Foreskin fibroblast (primary cell): ENCODE measurements at places on chromosomes 2 and 18.

DNA sequence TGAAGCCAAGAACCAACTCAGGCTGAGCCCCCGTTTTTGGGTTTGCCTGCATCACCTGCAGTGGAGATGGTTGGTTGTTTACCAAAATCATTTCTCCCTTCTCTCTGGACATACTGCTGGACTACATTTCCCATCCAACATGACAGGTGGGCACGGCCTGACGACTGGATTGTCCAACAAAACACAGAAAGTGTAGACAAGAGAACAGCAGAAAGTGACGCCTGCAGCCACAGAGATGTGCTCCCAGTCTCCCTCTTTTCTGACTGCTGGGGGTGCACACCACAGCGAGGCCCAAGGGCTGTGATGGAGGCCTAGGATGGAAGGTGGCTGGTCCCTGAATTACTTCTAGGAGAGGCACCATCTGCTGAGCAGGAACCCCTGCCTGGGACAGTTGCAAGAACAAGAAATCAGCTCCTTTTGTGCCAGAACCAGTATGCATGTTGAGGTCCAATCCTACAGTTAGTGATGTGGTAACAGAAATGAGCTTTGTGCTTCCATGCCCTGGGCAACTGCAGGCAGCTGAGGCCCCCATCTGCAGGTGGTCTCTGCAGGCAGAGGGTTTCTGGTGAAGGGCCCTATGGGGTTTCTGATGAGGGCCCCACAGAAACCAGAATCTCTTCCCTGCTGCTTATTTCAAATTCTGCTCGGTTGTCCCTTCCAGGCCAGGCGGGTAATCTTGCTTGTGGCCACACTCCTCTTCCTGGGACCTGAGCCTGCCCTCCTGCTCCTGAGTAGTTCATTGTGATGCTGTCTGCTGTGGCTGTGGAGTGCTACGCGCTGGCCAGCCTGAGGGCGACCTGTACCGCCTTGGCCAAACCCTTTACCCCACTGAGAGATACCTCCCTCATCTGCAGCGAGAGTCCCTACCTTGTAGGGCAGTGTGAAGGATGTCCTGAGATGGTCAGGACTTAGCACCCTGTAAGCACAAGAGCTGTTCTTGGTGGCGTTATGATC, 168.3 kb downstream of the ASB1 start:
- DNase-seq: no peak

DNA sequence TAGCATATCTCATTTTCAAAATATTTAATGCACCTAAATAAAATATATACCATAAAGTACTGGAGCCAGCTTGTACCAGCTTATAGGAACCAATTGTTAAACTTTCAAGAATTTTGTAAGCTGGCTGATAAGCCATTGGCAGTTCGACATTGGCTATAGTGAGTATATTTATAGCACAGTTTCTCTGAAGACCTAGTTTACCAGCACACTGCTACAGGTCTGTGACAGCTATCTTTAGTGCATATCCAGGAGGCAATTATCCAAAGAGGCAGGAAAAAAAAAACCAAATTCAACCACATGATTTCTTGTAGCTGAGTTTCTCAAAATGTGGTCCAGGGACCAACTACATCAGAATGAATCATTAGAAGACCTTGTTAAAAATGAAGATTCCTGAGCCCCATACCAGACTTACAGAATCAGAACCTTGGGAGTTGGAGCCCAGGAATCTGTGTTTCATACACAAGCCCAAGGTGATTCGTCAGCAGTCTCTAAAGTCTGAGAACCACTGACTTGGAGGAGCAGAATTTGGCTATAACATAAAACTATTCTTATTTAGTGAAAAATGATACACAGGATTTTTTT, 279.0 kb upstream of the NRP2 start:
- peak; percentile 39 for DNase-seq

DNA sequence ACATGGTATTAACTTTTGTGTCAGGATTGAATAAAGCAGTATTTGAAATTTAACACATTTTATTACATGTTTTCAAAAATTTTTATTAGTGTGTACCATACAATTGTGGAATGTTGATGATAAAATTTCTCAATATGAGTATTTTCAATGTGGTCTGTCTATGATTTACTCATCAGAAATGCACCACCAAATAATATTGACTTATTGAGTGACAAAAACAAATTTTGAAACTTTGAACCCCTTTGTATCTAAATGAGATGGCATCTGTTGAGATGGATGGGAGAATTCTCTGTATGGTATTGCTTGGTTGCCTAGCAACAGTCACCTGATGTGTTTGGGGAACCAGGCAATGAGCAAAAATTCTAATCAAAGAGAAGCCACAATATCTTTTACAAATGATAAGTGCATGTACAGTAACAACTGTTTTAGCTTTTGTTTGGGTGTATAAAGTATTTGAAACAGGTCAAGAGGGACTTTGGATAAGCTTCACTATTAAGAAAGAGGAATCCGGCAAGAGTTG, 400.1 kb downstream of the CCDC85A start:
- no peak for DNase-seq

DNA sequence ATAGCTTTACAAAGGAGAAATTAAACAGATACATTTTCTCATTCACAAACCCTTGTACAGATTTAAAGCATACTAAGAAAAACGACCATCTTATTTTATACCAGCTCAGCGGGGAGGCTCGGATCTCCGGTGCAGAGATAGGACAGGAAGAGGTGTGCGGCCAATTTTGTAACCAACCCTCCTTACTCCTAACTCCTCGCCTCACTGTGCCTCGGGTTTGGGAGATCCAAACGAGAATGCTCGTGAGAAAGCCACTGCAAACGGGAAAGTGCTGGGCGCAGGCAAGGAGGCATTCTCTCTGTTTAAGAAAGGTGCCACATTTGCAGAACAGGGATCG, 1.2 kb downstream of the KDSR start:
- DNase-seq: peak; percentile 31

GRCh38 chr2:3108105-3108504, 269.5 kb downstream of the EIPR1 start:
- DNase-seq: no peak

DNA sequence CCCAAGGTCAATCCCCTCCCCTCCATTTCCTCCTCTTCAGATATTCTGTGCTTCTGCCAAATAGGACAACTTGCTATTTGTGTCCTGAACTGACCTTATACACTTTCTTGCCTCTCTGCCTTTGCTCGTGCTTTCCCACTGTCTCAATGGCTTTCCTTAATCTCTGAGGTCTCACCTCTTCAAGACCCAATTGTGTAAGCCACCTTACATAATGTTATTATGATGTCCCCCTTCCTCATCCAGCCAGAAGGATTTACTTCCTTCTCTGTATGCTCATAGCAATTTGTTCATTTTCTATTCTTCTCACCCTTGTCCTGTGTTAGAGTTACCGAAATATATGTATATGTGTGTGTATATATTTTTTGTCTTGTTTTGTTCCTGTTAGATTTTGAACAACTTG, 26.9 kb upstream of the DARS1 start:
- DNase-seq: no peak

GRCh38 chr2:8320311-8321066, 361.4 kb upstream of the ID2 start:
- no peak for DNase-seq

DNA sequence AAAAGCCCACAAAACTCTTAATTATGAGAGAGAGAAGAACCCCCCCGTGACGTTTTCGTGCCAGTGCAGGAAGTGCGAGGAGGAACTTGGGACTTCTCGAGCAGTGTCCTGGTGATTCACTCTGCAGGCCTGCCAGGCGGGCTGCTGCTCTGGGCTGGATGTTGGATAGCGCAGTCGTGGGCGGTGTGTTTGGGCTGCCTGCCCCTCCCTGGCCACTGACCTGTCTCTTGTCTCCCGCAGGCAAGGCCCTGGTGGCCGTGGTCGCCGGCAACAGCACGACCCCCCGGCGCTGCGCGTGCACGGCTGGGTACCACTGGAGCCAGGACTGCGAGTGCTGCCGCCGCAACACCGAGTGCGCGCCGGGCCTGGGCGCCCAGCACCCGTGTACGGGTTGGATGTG, 29.0 kb downstream of the TNFRSF11A start:
- DNase-seq: no peak

GRCh38 chr18:50523165-50523564, 36.7 kb upstream of the MAPK4 start:
- no peak for DNase-seq

GRCh38 chr2:10137053-10137843, 14.7 kb downstream of the RRM2 start:
- no peak for DNase-seq

GRCh38 chr2:235898766-235899165, 269.4 kb downstream of the GBX2 start:
- DNase-seq: no peak

GRCh38 chr18:79523206-79523735, 127.5 kb downstream of the NFATC1 start:
- DNase-seq: no peak

DNA sequence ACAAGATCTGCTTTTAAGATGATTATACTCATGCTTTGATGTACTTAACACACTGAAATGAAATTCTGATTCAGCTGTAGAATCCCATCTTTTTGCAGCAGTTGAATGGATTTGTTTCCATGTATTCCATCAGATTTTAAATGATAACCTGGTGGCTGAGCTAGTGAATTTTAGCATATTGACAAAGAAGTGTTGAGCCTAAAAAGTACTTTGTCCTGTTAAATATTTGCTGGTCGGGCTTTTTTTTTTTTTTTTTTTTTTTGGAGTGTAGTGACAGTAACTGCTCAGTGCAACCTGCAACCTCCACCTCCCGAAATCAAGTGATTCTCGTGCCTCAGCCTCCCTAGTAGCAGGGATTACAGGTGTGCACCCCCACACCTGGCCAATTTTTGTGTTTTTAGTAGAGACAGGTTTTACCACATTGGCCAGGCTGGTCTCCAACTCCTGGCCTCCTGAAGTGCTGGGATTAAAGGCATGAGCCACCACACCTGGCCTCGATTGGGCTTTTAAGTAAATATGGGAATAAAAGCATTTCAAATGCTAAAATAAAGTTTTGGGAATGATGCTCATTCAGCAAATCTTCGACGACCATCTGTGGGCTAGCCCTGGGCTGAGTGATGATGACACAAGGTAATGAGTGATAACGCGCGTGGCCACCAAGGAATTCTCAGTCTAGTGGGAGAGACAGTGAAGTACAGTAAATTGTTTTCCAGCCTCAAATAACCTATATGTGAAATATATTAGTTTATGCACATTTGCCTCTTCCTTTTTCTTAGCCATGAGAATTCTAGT, 2.2 kb downstream of the ELP2 start:
- DNase-seq: no peak

GRCh38 chr2:144102386-144102785, 417.5 kb downstream of the ZEB2 start:
- DNase-seq: no peak

- no peak for DNase-seq
Measured at GRCh38 chr18:33923980-33924379, 300.7 kb downstream of the NOL4 start.

GRCh38 chr2:176534798-176535466, 265.7 kb downstream of the MTX2 start:
- peak; percentile 77 for DNase-seq

- no peak for DNase-seq
Measured at GRCh38 chr2:26617588-26618083, 23.5 kb downstream of the CIB4 start.

DNA sequence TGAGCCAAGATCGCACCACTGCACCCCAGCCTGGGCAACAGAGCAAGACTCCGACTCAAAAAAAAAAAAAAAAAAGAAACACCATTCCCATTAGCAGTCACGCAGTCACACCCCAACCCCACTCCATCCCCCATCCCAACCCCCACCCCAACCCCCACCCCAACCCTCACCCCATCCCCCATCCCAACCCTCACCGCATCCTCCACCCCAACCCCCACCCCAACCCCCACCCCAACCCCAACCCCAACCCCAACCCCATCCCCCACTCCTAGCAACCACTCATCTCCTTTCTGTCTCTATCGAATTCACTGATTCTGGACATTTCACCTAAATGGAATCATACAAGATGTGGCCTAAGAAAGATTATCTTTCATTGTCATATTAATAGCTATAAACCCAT, 25.9 kb upstream of the ATP9B start:
- DNase-seq: no peak

GRCh38 chr2:37412231-37412630, 67.8 kb downstream of the QPCT start:
- no peak for DNase-seq

- DNase-seq: no peak
Measured at GRCh38 chr2:231355508-231356465, 39.7 kb upstream of the B3GNT7 start.

- peak; percentile 40 for DNase-seq
Measured at GRCh38 chr2:69514819-69515218, 77.6 kb upstream of the NFU1 start.

DNA sequence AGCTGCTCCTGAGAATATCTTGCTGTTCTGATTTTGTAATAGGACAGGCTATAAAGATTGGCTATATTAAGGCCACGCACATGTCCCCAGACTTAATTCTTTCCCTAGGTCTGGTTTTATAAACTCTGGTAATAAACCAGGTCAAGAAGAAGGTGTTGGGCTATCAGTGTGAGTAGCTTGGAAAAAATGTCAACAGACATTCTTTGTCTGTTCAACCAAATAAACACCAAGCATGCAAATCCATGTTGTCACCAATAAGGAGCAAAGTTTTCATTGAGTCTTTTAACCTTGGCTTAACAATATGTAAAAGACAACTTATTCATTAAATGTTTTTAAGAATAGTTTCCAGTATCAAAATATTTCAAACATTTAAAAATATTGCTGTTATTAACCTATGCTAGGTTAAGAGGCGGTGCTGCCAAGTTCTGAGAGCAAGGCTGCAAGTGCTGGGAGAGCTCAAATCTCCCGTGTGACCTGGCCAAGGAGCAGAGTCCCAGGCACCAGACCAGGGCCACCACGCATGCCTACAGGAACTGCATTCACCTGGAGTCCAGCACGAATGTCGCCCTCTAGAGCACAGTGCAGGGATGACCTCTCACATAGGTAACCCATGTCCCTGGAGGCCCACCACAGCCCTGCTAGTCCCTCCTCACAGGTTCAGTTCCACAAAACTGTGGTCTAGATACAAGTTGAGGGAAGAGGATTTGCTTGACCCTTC, 120.5 kb upstream of the POU3F3 start:
- DNase-seq: no peak

DNA sequence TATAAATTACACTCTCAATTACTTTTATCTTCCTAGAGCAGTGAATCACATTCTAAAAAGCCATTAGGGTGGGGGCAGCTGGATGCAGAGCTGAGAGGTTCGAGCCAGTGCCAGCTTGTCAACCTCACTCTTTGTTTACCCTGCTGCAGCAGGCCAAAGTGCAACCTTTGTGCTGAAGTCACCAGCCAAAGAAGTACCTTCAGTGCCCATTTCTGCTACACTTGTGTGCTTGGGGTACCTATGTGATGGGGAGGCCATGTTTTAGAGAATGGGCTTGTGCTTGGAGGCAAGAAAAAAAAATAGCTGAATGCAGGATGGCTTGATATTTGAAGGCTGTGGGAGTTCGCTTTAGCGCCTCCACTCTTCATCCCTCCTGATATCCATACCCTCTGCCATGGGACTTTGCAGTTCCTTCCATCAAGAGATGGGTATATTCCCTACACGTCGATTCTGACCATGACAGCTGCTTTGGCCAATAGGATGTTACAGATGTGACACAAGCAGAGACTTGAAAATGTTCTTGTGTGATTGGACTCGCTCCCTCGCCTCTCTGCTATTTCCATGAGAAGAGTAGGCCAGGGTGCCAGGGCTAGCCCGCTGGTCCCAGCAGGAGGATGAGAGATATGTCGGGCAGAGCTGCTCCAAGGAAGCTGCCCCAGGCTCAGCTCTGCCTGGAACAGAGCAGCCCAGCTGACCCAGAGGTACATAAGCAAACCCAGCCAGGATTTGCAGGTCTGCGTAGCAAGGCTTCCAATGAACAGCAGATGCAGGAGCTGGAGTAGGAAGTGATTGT, 12.7 kb upstream of the FZD5 start:
- no peak for DNase-seq
